ENCODE measurements at places on chromosomes 7 and 10.

GRCh38 chr7:131294553-131294952 lies 33.1 kb upstream of the MKLN1 start:
- no peak for DNase-seq

DNA sequence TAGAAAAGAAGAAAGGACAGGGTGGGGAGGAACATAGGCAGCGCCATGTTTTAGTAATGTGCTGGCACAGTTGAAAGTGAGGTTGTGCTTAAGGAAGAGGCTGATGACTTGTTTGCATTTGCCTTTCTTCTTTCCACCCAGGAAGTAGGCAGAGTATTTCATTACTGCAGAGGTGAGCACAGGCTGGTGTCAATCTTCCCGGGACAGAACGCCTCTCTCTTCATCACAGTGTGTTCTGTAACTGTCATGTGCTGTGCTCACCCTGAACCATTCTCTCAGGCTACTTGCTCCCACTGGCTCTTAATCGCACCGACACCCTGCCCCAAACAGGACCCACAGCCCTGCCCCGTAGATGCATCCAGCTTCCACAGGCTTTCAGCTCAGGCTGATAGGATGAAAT lies 135.8 kb upstream of the YAE1 start:
- no peak for DNase-seq

- DNase-seq = no peak
These were observed 377.6 kb downstream of the DNAJB6 start for GRCh38 chr7:157714166-157715070.

DNA sequence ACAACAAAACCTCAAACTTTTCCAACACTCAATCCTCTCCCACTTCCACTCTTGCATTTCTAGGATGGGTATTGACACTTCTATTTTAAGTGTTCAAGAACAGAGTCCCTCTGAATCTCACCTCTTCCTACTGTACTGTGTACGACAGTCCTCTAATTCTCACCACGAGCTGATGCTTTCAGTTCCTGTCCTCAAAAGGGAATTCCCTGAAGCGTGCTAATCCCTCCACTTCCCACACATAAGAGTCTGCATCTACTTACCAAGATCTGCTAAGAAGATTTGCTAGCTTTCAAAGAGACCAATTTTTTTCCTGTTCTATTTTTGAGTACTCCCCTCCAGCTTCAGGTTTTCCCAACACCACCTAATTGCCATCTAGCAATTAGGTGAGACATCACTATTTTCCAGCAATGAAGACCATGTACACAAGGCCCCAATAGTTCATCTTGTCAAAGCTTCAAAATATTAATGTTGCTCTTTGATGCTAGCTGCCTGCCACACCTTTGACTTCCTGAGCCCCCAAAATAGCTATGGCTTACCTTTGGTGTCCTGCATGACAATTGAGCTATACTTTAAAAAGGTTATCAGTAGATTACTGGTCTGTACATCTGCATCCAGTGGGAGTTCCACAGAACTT lies 54.4 kb downstream of the ARMH3 start:
- no peak for DNase-seq
